Dermis microvascular lymphatic vessel endothelial cell (primary cell): ENCODE measurements at places on chromosomes 3 and 15. TPM values are rescaled to one million over a fixed set of nuclear protein-coding genes. Genes with fewer than 3 reads are reported as not detected.

DNA sequence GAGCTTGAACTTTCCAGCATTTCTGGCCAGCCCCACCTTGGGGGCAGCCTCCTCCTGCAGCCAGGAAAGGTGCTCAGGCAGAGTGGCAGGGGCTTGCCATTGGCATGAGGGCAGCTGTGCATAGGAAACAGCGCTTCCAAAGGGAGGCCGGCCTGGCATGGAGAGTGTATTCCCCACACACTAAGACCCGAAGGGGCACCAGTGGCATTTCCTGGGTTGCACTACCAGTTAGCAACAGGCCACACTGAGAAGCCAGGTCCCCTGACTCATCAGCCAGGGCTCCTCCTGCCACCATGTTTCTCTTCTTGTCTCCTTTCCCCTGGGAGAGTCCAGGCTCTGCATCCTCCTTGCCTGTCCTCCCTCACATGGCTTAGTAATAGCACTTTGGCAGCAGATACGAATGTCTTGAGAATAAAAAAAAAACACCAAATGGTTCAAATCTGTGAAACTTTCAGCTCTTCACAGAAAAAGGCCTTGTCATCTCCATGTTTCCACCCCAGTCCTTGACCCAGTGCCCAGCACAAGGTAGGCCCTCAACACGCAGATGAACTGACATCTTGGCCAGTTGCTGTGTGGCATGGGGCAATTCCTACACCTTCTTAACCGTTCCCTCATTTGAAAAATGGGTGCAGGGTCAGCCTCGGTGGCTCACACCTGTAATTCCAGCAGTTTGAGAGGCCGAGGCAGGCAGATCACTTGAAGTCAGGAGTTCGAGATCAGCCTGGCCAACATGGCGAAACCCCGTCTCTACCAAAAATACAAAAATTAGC is 180.4 kb downstream of the SMAD6 start:
- no peak for DNase-seq

DNA sequence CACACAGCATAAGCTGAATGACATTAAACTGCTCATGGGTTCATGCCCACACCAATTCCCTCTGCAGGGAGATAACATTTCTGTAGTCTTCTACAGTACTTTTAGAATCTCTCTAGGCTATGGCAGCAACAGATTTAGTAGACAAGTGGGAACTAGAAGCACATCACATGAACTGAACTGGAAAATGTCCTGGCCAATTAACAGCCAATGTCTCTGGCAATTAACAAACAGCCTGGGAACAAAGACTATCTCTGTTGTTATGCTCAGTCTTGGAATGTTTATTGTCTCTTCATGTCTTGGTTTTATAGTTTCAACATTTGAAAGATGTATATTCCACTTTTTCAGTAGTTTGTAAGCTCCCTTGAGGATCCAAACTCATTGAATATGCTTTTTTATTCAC is 523.2 kb upstream of the NAALADL2 start:
- DNase-seq, result no peak

DNA sequence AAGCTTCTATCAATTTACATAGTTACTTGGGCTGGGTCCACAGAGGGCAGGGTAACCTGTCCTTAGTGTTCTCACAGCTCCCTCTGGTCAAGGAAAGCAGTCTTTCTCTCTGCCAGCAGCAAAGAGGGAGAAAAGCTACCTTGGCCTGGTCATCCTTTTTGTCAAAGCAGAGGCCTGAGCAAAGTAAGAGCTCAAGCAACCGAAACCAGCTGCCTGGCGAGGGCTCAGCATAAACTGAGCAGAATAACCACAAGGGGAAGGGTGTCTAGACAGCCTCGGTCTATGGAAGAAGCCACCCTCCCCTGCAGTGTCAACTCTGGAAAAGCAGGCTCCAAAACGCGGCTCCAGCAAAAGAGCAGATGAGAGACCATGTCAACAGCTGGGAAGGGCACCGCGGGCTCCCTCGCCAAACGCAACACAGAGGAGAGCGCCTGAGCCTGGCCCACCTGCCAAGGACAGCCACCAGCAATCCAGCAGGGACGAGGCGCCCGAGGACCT is 17.4 kb downstream of the LRIG1 start:
- no peak for DNase-seq

- no peak for DNase-seq
Observed at GRCh38 chr15:88066636-88067330, 189.8 kb downstream of the NTRK3 start.

CPNE9 gene
- not detected in 2 replicates for total RNA-seq

DNASE1L3 gene
- 3.0 and 6.4 TPM in 2 replicates for total RNA-seq
